Activated T-helper 2 cell treated with anti-CD3 and anti-CD28 coated beads, Interferon-gamma antibody, Interleukin-2, Interleukin-4, amounts not matched to agents 10 μg/mL and 5 μg/mL and 100 μg/mL, durations not matched to agents 14 hours and 24 hours and 36 hours (primary cell): ENCODE measurements at places on chromosomes 3 and 15.

GRCh38 chr3:195282961-195283360 lies 12.0 kb upstream of the XXYLT1 start:
- DNase-seq: no peak

- DNase-seq: no peak
These were observed 107.1 kb upstream of the FHIT start for GRCh38 chr3:61358364-61358763.

DNA sequence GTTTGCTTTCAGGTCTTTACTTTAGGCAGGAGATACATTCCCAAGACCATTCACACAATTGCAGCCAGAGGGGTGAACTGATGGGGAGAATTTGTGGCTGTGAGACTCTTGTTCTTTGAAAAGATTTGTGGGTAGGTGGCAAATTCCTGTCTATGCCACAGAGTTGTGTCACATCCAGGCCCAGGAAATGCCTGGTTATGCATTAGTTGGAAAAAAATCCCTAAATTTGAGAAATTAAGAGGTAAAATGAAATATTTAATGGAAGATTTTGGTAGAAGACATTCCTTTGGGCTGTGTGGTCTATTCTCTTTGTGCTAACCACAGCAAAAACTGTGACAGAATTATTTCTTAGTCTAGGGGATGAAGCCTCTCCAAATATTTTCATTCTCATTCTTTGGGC lies 28.8 kb downstream of the SAMMSON start:
- DNase-seq: no peak

- no peak for DNase-seq
These were observed 25.4 kb downstream of the HES1 start for GRCh38 chr3:194161131-194162045.

GRCh38 chr15:29107971-29108645 lies 161.5 kb downstream of the NSMCE3 start:
- no peak for DNase-seq

GRCh38 chr3:151203051-151203420 lies at the start of gene GPR171:
TSS of gene GPR171 (minus strand) at chr3:151203216. CDS start at chr3:151199386, 3,830 bp downstream.
- DNase-seq: peak; percentile 70

DNA sequence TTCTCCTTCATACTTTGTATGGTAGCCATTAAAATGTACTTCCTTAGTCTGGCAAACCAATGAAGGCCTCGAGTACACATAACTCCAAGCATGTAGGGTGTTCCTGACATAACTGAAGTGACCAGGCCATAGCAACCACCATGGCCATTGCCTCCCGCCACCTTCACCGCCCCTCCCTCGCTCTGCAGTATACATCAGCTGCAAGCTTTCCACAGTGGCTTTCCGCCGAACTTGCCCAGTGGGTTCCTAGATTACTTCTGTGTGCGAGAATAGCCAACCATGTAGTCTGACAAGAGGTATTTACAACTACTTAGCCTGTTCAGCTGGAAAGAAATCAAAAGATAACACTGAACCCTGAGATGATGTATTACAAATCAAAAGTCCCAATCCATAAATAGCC lies 3.4 kb upstream of the CTNNB1 start:
- DNase-seq: no peak

DNA sequence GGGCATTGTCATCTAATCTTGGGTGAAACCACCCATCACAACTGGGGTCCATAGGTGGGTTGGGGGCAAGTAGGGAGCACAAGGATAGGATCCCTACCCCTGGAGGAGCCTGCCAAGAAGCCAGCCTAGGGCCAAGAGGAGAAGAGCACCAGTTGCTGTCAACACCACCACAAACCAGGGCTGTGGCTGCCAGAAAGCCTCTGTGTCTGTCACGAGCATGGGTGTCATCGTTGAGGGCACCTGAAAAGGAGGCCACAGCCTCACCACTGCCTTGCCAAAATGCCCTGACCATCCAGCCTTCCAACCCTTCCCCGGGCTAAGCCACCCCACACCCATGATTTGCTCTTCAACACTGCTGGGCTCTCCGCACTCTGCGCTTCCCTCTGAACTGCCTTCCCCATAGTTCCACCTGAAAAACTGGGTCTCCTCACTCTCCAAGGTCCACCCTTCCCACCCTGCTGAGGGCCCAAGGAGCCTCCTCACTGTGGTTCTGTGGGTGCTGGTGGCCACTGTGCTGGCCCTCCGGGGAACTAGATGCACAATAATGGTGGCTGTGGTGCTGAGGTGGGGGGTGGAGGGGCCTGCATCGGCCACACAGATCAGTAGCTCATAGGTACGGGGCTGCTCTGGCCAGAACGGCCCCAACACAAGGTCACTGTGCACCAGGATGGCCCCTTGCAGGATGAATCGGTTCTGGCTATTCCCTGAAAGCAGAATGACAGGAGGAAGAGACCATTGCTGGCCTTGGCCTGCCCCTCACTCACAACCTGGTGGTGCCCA lies 6.2 kb upstream of the IP6K1 start:
- DNase-seq: no peak

- no peak for DNase-seq
These were observed 118.3 kb downstream of the TIGIT start for GRCh38 chr3:114411811-114412803.

DNA sequence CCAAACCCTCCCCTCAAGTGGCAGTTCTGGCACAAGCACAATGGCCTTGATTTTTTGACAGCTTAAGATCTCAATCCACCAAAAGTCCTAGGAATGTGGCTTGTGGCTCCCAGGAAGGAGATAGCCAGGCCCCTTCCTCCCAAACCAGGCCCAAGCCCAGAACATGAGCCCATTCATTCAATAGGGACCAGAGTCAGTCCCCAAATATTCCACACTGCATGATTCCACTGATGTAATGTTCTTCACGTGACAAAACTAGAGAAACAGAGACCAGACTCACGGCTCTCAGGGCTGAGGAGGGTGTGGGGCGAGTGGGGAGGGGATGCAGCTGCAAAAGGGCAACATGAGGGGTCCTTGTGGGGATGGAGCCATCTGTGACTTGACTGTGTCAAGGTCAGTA lies 25.5 kb downstream of the ABTB1 start:
- DNase-seq: no peak

- DNase-seq: no peak
These were observed 47.2 kb downstream of the MCF2L2 start for GRCh38 chr3:183381179-183381578.

DNA sequence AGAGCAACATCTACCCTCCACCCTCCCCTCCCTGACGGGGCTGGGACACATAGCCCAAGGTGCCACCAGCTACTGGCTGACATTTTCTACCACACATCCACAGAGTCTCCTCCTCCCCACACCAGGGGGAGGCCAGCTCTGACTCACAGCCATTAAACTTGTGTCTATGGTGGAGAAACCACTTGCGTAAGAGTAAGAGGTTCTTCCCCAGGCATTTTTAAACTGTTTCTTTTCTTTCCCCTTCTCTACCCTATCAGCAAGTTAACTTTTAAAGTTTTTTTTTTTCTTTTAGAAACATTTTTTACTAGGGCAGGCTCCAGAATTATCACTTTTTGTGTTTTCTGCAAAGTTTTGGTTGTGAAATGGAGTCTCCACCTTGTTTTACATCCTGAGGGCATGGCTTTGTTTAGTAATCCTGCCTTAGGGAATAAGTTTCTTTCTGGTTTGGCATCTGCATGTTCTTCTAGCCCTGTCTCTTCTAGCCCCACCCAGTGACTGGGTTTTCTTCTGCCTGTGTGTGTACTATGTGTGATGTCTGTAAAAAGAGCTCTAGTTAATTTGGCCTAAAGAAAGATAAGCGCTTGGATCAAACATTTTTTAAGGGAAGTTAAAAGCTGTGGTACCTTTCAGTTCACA lies 148.8 kb upstream of the GADL1 start:
- no peak for DNase-seq

- no peak for DNase-seq
These were observed 50.2 kb downstream of the SAMMSON start for GRCh38 chr3:70049761-70050160.

DNA sequence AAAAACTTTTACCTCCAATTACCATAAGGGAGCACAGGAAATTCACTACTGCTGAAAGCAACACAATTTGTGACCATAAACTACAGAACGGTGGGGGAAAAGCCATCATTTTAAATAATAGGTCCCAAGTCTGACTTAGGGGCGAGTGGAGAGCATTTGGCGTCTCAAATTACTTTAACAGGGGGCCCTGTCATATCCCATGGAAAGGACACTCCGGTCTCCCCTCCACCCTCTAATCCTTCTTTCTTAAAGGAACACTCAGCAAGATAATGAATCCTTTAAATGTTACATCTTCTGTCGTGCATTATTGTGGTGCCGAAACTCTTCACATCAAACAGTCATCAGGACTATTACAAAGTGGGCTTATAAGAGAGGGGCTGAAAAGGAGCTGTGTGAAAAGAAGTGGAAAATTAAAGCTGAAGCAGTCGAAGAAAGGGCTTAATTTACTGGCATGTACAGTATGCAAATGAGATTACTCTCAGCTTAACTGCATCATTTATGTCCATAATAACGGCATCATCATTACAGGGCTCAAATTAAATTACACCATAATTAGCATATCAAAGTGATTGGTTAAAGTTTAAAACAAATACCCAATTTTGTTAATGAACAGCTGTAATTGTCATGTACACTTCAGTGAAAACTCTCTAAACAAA lies 342.2 kb downstream of the FOXP1 start:
- DNase-seq: no peak

- no peak for DNase-seq
These were observed 422.2 kb downstream of the GBE1 start for GRCh38 chr3:81339040-81339845.

- DNase-seq: no peak
These were observed 4.7 kb upstream of the FEM1B start for GRCh38 chr15:68272721-68273271.
